ENCODE measurements at places on chromosomes 1 and 21.

- DNase-seq = no peak
Measured at GRCh38 chr1:204407295-204407971, 4.2 kb downstream of the PPP1R15B start.

DNA sequence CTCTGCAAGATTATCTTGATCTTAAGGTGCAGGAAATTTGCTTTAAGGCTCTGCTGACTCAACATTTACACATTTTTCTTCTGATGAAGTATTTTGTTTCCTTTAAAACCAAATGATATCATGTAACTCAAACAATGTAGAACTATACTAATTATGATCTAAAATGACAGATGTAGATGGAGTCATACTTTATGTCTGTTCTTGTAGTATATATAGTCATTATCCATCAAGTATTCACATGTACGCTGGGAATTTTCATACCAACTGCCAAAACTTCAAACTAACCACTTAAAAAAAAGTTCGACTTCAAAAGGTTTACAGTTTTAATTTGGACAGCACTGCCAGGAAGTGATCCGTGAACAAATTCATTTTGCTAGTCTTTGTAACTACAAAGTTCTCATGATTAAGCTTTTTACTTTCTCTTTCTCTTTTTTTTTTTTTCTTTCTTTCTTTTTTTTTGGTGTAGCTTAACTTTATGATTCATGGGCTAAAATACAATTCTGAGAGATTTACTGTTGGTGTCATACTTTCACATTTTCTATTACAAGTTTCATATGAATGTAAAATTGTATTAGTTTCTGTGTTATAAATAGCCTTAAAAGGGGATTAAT lies 509.0 kb upstream of the CXADR start:
- no peak for DNase-seq

- DNase-seq = no peak
Measured at GRCh38 chr1:37562984-37563383, 6.2 kb downstream of the DNALI1 start.

DNA sequence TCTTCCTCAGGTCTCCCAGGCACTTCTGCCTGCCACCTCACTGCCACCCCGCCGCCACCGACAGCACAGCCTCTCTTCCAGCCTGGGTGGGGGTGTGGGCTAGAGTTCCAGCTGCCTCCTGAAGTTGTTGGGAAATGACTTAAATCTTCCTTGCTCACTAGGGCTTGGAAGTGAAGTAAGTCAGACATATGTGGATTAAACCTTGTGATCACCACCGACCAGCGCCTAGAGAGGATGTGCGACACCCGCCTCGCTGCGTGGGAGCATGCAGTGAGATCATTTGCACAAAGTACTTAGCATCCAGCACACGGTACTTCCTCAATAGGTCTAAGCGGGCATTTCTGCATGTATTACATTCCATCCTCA lies 71.4 kb upstream of the FAM20B start:
- DNase-seq = no peak

GRCh38 chr1:116330342-116330652 lies 42.7 kb upstream of the ATP1A1 start:
- no peak for DNase-seq

DNA sequence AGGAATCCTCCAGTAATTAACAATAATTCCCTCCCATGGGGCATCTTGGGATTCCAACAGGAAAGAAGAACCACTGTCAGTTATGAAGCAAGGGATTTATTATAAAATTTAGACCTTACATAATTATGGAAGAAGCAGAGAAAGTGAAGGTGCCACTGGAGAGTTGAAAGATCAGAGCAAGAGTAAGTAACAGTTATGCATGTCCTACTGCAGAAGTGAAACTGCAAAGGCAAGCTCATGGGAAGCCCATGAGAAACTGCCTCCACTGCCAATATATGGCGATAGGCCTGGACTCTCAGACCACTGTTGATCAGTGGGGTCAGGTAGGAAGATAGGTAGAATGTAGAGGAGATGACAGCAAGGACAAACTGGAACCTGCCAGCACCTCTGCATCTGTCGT lies 123.6 kb upstream of the ZNF648 start:
- DNase-seq = no peak

GRCh38 chr1:244037252-244037651 lies 13.8 kb upstream of the ZBTB18 start:
- DNase-seq = no peak

DNA sequence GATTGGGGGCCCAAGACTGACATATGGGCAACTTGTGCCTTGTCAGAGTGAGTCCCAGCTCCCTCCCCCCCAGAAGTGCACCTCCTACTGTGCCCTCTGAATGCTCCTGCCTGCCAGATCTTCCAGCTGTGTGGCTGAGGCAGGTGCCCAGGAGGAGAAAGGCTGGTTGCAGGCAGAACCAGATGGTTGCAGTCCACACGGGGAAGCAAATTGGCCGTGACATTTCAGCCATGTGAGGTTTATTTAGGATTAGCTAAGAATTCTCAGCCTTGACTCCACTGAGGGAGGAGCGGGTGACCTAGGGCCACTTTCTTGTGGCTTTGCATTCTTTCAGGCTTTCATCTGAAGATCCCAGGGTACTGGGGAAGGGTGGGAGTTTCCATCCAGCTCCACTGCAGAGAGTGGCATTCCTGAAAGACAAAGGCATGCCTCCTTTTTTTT lies 33.8 kb downstream of the PEX14 start:
- no peak for DNase-seq

GRCh38 chr1:59879574-59879973 lies 47.0 kb downstream of the CYP2J2 start:
- no peak for DNase-seq
